A549 treated with AZD2906 at 1 μM for 4 hours (cell line): ENCODE measurements at places on chromosomes 1 and 21. TPM values are rescaled to one million over a fixed set of nuclear protein-coding genes. Genes with fewer than 3 reads are reported as not detected.

Gene LY9
- 0.12 to 0.23 TPM (median 0.15 TPM) in 5 replicates for total RNA-seq

Gene PRXL2B
- total RNA-seq: 19.9 to 25.1 TPM (median 21.7 TPM) in 5 replicates

Gene MAP3K21
- 6.7 to 9.2 TPM (median 8.6 TPM) in 5 replicates for total RNA-seq

Gene VAMP4
- 3.0 to 4.4 TPM (median 4.3 TPM) in 5 replicates for total RNA-seq

Gene IKBKE
- total RNA-seq: 5.1 to 6.6 TPM (median 5.5 TPM) in 5 replicates

Gene CSF3R
- not detected in 5 replicates for total RNA-seq

Gene TIPRL
- total RNA-seq: 29.2 to 33.6 TPM (median 32.3 TPM) in 5 replicates

Gene ACTA1
- total RNA-seq: 0.14 to 0.16 TPM (median 0.15 TPM) in 4 of 5 replicates, not detected in the other

Gene DCST2
- 0.37 to 1.2 TPM (median 0.71 TPM) in 5 replicates for total RNA-seq
